CD4-positive, alpha-beta T cell treated with Interleukin-4 for 1 hour (primary cell): ENCODE measurements at places on chromosomes 3 and 15.

DNA sequence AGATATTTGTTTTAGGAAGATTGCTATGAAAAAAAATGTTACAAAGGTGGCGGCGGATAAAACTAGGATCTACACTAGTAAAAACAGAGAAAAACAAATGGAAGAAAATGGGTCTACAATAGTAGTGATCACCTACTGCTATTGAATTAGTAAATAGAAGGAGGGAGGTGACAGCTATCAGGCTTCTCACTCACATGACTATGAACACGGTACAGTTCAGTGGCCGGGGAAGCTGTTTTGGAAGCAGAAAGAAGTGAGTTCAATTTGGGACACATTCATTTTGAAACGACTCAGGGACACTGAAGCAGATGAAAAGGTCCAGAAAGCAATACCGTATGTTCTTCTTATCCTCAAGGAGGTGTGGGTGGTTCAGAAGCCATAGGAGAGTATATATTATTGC, 138.3 kb downstream of the GSK3B start:
- DNase-seq: no peak

DNA sequence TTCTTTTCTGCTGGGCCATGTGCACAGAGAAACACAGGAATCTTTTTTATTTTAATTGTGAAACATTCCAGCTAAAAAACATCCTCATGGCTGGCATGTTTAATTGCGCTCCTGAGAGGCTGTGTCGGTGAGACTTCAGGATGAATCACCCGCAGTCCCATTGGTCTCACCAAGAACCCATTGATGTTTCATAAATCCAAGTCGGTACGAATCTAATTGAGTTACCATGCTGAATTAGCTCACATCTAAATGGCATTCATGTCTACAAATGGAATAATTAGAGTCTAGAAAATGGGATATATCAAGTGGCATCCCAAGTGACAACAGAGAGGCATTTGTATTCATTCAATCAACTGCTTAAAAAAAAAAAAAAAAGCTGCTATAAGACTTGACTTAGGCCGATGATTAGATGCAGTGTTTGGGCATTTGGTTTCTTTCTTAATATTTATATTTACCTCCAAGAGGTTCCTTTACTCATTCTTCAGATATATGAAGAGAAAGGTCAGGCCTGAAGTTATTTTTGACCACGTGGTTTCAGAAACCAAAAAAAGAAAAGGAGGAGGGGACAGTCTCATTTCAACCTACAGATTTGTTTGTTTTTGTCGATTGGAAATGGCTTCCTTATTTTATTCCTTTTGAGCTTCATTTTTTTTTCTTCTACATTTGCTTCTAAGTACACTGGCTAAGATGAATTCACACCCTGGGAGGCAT, 79.1 kb upstream of the FOXB1 start:
- DNase-seq: no peak

DNA sequence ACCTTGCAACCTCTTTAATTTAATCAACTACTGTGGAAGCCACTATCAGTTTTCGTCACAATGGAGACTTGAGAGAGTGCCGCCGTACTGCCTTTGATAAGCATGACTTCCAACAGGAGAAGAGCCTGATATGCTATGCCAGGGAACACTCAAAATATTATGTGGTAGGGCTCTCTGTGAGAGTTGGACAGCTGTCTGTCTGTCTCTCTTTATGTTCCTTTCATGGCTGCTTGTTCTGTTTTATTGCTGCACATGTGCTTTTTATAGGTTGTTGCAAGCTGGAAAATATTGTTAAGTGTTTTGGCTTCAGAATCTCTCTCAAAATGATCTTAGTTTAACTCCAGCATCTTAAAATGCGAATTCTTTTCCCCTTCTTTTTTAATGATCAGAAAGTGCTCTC, 249.4 kb upstream of the RARB start:
- no peak for DNase-seq

GRCh38 chr3:100277255-100277800, 16.5 kb downstream of the TBC1D23 start:
- no peak for DNase-seq

- DNase-seq: no peak
These were observed 155.8 kb upstream of the LRIG1 start for GRCh38 chr3:66656609-66657008.
